ENCODE measurements at places on chromosomes 4 and X. TPM values are rescaled to one million over a fixed set of nuclear protein-coding genes. Genes with fewer than 3 reads are reported as not detected.

Gene ETDB
- total RNA-seq: not detected

DNA sequence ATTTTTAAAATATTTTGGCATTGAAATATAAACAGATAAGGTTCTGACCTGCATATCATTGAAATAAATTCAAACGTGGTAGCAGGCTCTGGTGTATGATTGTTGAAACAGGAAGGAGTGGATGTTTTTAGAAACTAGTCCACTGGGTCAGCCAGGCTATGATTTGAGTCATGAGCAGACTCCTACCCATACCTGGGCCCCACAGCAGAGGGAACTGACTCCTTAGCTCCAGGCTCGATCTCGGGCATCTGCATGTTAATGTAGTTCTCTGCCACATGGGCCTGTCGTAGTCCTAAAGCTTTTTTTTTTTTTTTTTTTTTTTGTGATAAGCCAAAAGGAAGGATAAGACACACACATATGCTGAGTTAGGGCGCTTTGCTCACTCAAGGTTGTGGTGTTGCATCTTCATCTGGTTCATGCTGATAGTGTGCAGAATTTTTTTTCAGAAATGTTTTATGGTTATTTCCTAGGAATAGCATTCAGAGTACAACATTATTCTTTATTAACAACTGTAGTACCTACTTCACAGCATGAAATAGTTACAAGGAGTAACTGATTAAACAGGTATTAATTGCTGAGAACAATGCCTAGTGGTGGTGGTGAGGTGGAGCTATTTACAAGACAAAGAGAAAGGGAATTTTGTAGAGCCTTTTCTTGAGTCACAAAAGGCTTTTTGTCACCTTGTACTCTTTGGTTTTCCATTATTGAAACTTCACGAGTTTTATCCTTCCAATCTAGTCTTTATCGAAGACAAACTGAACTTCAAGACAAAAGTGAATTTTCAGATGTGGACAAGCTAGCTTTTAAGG lies 27.3 kb downstream of the OFD1 start:
- no peak overlapping the region for H3K4me3 ChIP-seq
- no peak overlapping the region for H3K27ac ChIP-seq
- peaks cover 25% of the 10 kb centered on the region for H3K36me3 ChIP-seq
- no peaks in the 10 kb centered on the region for H3K27me3 ChIP-seq
- H3K4me1 ChIP-seq: peaks cover 2% of the 10 kb centered on the region

DNA sequence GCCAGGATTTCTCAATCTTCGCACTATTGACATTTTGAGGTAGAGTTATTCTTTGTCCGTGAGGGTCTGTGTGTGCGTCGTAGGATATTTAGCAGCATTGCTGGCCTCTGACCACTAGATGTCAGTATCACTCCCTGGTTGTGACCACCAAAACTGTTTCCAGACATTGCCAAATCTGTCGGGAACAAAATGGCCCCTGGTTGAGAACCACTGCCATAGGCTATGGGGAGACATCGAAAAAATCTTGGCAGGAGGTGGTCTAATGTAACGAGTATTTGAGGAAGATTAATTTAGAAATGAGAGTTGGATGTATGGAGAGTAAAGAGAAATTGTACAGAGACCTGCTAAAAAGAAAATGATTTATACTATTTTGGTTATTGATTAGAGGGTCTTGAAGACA lies 108.4 kb downstream of the DOCK11 start:
- H3K27ac ChIP-seq: peak overlapping the region; percentile 47
- no peak overlapping the region for H3K4me3 ChIP-seq
- H3K27me3 ChIP-seq: no peaks in the 10 kb centered on the region
- peak; percentile 52 for DNase-seq

Gene STAP1
- 3.0 TPM for total RNA-seq

- no peaks in the 10 kb centered on the region for H3K36me3 ChIP-seq
- H3K27me3 ChIP-seq: peaks cover 1% of the 10 kb centered on the region
- DNase-seq: no peak
- H3K4me1 ChIP-seq: no peaks in the 10 kb centered on the region
- H3K4me3 ChIP-seq: no peak overlapping the region
Measured at GRCh38 chr4:95507561-95507960, 41.2 kb downstream of the UNC5C start.

Gene GPR173
- total RNA-seq: 0.70 TPM

- H3K4me1 ChIP-seq: no peaks in the 10 kb centered on the region
- H3K27ac ChIP-seq: no peak overlapping the region
- H3K27me3 ChIP-seq: no peaks in the 10 kb centered on the region
- no peaks in the 10 kb centered on the region for H3K36me3 ChIP-seq
- DNase-seq: no peak
- H3K4me3 ChIP-seq: no peak overlapping the region
Measured at GRCh38 chr4:171130256-171130801, 682.9 kb upstream of the GALNTL6 start.
